ENCODE measurements at places on chromosomes 7 and 10.
A peak's percentile ranks its signal among the peaks of the same experiment; 100 is the strongest.

GRCh38 chr10:95761939-95762492, 6.1 kb downstream of the ENTPD1 start:
- peaks cover 57% of the 10 kb centered on the region for H3K4me1 ChIP-seq
- H3K4me3 ChIP-seq = peak overlapping the region; percentile 65
- no peak for DNase-seq

GRCh38 chr7:44325811-44326241, 432 bp upstream of the CAMK2B start:
- no peaks in the 10 kb centered on the region for H3K36me3 ChIP-seq
- DNase-seq = peak; percentile 38
- H3K4me3 ChIP-seq = peak overlapping the region; percentile 51
- H3K27ac ChIP-seq = no peak overlapping the region
- H3K27me3 ChIP-seq = peaks cover 50% of the 10 kb centered on the region

- H3K4me1 ChIP-seq = peaks cover 14% of the 10 kb centered on the region
- DNase-seq = no peak
- H3K36me3 ChIP-seq = no peaks in the 10 kb centered on the region
These were observed 578.9 kb downstream of the AUTS2 start for GRCh38 chr7:70177166-70177565.

- DNase-seq = peak; percentile 67
- peak overlapping the region; percentile 97 for H3K27ac ChIP-seq
- H3K4me3 ChIP-seq = peak overlapping the region; percentile 76
- peaks cover 35% of the 10 kb centered on the region for H3K36me3 ChIP-seq
- no peaks in the 10 kb centered on the region for H3K27me3 ChIP-seq
- H3K4me1 ChIP-seq = peaks cover 61% of the 10 kb centered on the region
These were observed 5.7 kb downstream of the ARPC1B start for GRCh38 chr7:99380032-99380822.

- no peaks in the 10 kb centered on the region for H3K36me3 ChIP-seq
- H3K27me3 ChIP-seq = no peaks in the 10 kb centered on the region
- DNase-seq = no peak
- H3K27ac ChIP-seq = no peak overlapping the region
- no peaks in the 10 kb centered on the region for H3K4me1 ChIP-seq
These were observed 555.4 kb downstream of the SH2D4B start for GRCh38 chr10:81093056-81093455.

- H3K4me1 ChIP-seq = no peaks in the 10 kb centered on the region
- H3K36me3 ChIP-seq = no peaks in the 10 kb centered on the region
- no peak for DNase-seq
- no peaks in the 10 kb centered on the region for H3K27me3 ChIP-seq
- H3K27ac ChIP-seq = no peak overlapping the region
These were observed 22.5 kb downstream of the TBC1D12 start for GRCh38 chr10:94424714-94425337.

GRCh38 chr7:966291-967069, 8.9 kb downstream of the COX19 start:
- H3K27ac ChIP-seq = no peak overlapping the region
- H3K4me1 ChIP-seq = peaks cover 25% of the 10 kb centered on the region
- H3K36me3 ChIP-seq = peaks cover 22% of the 10 kb centered on the region
- DNase-seq = no peak
- H3K4me3 ChIP-seq = no peak overlapping the region

GRCh38 chr7:131897790-131898165, 341.4 kb upstream of the PODXL start:
- peaks cover 10% of the 10 kb centered on the region for H3K4me1 ChIP-seq
- H3K27ac ChIP-seq = no peak overlapping the region

DNA sequence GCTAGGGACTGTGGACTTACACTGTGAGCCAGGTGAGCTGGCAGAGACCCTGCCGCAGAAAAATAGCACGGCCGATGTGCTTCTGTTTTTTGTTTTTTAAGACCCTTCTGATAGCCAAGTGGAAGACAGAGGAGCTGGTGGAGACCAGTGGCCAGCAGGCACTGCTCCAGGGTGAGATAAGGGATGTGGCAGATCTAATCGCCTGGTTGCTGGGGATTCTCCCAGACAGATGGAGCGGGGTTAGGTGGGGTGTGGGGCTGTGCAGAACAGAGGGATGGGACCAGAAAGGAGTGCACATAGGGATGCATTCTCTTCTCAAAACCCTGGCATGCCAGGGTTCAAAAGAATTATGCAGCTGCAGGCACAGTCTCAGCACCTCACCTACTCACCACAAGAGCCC, 82.2 kb downstream of the VOPP1 start:
- no peaks in the 10 kb centered on the region for H3K27me3 ChIP-seq
- DNase-seq = no peak
- peaks cover 13% of the 10 kb centered on the region for H3K36me3 ChIP-seq
- no peak overlapping the region for H3K4me3 ChIP-seq
- H3K4me1 ChIP-seq = peaks cover 21% of the 10 kb centered on the region

DNA sequence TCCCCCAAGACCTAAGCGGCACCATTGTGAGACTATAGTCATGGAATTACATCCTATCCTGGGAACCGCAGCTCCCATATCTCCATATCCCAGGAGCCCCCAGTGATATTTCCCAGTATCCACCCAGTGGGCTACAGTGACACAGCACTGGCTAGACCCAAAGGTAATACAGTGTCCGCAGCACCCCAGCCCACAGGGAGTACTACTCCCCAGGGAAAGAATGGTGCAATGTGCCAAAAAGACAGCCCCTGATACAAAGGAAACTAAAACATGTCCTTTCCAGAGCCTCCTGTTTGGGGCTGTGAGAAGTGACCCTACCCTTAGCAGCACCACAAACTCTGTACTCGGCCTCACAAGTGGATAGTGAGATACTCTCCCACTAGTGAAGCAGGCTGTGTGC, 4.5 kb upstream of the IFIT2 start:
- no peak overlapping the region for H3K27ac ChIP-seq
- H3K4me1 ChIP-seq = peaks cover 43% of the 10 kb centered on the region
- H3K27me3 ChIP-seq = peaks cover 15% of the 10 kb centered on the region
- H3K36me3 ChIP-seq = peaks cover 26% of the 10 kb centered on the region
- H3K4me3 ChIP-seq = no peak overlapping the region

GRCh38 chr10:13893926-13894325, 307.2 kb downstream of the PRPF18 start:
- H3K4me3 ChIP-seq = no peak overlapping the region
- peaks cover 2% of the 10 kb centered on the region for H3K4me1 ChIP-seq
- H3K36me3 ChIP-seq = no peaks in the 10 kb centered on the region
- H3K27me3 ChIP-seq = peaks cover 59% of the 10 kb centered on the region
- DNase-seq = no peak
- H3K27ac ChIP-seq = no peak overlapping the region

- H3K36me3 ChIP-seq = peaks cover 11% of the 10 kb centered on the region
- H3K27ac ChIP-seq = no peak overlapping the region
- no peaks in the 10 kb centered on the region for H3K27me3 ChIP-seq
- no peak overlapping the region for H3K4me3 ChIP-seq
- DNase-seq = no peak
- H3K4me1 ChIP-seq = peaks cover 4% of the 10 kb centered on the region
These were observed 69.3 kb downstream of the HIPK2 start for GRCh38 chr7:139708541-139708940.

DNA sequence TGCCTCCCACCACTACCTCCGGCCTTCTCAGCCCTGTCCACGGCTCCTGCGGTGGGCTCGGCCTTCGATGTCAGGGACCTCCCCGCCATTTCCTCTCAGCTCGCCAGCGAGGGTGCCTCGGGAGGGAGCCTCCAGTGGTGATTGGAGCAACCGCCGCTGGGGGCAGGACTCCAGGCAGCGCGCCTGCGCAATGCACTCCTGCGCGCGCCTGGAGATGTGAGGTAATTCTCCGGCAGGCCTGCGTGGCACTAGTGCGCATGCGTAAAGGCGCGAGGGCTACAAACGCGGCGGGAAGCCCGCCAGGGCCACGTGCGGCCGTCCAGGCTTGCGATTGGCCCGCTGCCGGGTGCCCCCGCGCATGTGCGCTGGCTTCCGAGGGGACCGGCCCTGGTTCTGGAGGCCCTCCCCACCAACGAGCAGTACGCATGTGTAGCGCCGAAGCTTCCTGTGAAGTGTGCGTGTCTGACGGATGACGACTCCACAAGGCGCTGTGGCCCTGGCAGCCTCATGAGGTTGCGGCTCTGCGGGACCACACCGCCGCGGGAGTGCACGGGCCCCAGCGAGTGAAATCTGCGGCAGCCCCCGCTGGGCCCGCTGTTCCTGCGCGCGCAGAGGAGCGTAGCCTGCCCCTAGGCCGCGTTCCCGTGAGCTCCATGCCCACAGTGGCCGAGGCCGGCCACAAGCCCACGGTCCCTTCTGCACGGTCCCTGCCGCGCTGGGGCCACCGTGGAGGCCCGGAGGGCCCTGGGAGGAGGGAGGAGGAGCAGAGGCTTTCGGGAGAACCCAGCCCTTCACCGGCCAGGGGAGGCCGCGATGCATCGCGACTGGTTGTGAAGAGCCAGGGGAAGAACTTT, at the start of gene SYCE1:
SYCE1 (minus strand) TSS at position 143 of the 854 bp plus-strand sequence; CDS start at position 89, 54 bp downstream.
- H3K4me1 ChIP-seq = no peaks in the 10 kb centered on the region
- H3K27ac ChIP-seq = peak within 1 kb of the TSS; percentile 43
- peaks cover 16% of the 10 kb centered on the region for H3K27me3 ChIP-seq
- no peaks in the 10 kb centered on the region for H3K36me3 ChIP-seq
- peak; percentile 46 for DNase-seq
- peak within 1 kb of the TSS; percentile 41 for H3K4me3 ChIP-seq

GRCh38 chr7:97014145-97014750, 8.9 kb downstream of the DLX6 start:
- no peak for DNase-seq
- no peaks in the 10 kb centered on the region for H3K4me1 ChIP-seq
- H3K4me3 ChIP-seq = no peak overlapping the region
- no peak overlapping the region for H3K27ac ChIP-seq
- peaks cover 95% of the 10 kb centered on the region for H3K27me3 ChIP-seq

GRCh38 chr10:129440247-129440646, 26.8 kb upstream of the MGMT start:
- H3K36me3 ChIP-seq = no peaks in the 10 kb centered on the region
- H3K4me3 ChIP-seq = no peak overlapping the region
- H3K27me3 ChIP-seq = peaks cover 9% of the 10 kb centered on the region
- DNase-seq = no peak
- H3K4me1 ChIP-seq = no peaks in the 10 kb centered on the region

DNA sequence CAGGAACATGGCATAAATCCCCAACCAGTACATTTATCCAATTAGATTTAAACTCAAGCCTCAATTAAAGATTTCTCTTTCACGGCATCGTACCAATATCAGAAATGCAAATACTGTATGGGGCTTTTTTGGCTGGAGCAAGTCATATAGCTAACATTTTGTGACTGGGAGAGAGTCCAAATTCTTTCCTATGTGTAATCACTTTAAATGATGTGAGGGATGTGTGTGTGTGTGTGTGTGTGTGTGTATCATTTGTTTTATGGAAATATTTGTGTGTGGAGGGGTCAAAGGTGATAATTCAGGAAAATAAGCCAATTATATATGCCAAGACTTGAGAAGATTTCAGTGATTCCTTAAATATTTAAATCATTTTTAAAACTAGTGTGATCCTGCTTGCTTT, 196.6 kb downstream of the TRIL start:
- DNase-seq = no peak
- no peak overlapping the region for H3K27ac ChIP-seq
- H3K36me3 ChIP-seq = no peaks in the 10 kb centered on the region
- H3K4me1 ChIP-seq = no peaks in the 10 kb centered on the region

DNA sequence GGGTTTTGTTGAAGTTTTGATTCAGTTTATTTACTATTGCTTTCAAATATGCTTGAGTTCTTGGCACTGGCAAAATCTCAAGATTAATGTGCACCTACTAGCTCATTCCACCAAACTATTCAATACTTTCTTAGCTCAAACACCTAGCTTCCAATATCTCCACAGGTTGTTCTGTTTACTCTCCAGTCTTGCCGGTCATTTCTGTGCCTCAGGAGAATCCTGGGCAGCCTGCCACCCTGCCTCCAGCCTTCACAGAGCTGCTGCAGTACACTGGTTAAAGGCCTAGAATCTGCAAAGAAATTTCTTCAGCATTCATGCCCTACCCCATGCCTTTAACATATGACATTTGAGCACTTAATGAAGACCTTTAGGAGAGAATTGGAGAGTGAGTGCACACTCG, 4.0 kb upstream of the TMEM106B start:
- no peaks in the 10 kb centered on the region for H3K36me3 ChIP-seq
- H3K4me1 ChIP-seq = peaks cover 14% of the 10 kb centered on the region
- no peak overlapping the region for H3K4me3 ChIP-seq
- H3K27ac ChIP-seq = no peak overlapping the region

GRCh38 chr7:21103426-21104123, 316.9 kb upstream of the SP8 start:
- H3K4me3 ChIP-seq = no peak overlapping the region
- no peaks in the 10 kb centered on the region for H3K4me1 ChIP-seq
- H3K27me3 ChIP-seq = no peaks in the 10 kb centered on the region
- H3K36me3 ChIP-seq = no peaks in the 10 kb centered on the region
- no peak overlapping the region for H3K27ac ChIP-seq
- DNase-seq = no peak

- no peak overlapping the region for H3K4me3 ChIP-seq
- no peak for DNase-seq
- H3K27ac ChIP-seq = no peak overlapping the region
- H3K4me1 ChIP-seq = peaks cover 18% of the 10 kb centered on the region
These were observed 141.9 kb downstream of the TCF7L2 start for GRCh38 chr10:113091920-113092319.

- no peaks in the 10 kb centered on the region for H3K27me3 ChIP-seq
- no peak for DNase-seq
- no peak overlapping the region for H3K4me3 ChIP-seq
- no peak overlapping the region for H3K27ac ChIP-seq
- H3K36me3 ChIP-seq = no peaks in the 10 kb centered on the region
These were observed 210.3 kb downstream of the GPAM start for GRCh38 chr10:111973306-111973705.

- DNase-seq = peak; percentile 59
- H3K36me3 ChIP-seq = peaks cover 13% of the 10 kb centered on the region
- H3K4me1 ChIP-seq = peaks cover 22% of the 10 kb centered on the region
- H3K4me3 ChIP-seq = no peak overlapping the region
- H3K27ac ChIP-seq = peak overlapping the region; percentile 60
- peaks cover 9% of the 10 kb centered on the region for H3K27me3 ChIP-seq
These were observed 6.1 kb upstream of the NCAPG2 start for GRCh38 chr7:158710651-158711102.

GRCh38 chr7:69898189-69898588, 299.9 kb downstream of the AUTS2 start:
- H3K36me3 ChIP-seq = no peaks in the 10 kb centered on the region
- H3K27ac ChIP-seq = no peak overlapping the region
- DNase-seq = no peak

GRCh38 chr7:26005683-26006410, 146.2 kb upstream of the NFE2L3 start:
- no peak for DNase-seq
- H3K27ac ChIP-seq = no peak overlapping the region
- peaks cover 20% of the 10 kb centered on the region for H3K27me3 ChIP-seq
- no peak overlapping the region for H3K4me3 ChIP-seq
- no peaks in the 10 kb centered on the region for H3K4me1 ChIP-seq
- H3K36me3 ChIP-seq = no peaks in the 10 kb centered on the region

- H3K36me3 ChIP-seq = no peaks in the 10 kb centered on the region
- H3K4me1 ChIP-seq = no peaks in the 10 kb centered on the region
- no peak overlapping the region for H3K4me3 ChIP-seq
- DNase-seq = no peak
These were observed 572.4 kb upstream of the MGMT start for GRCh38 chr10:128894641-128895040.

GRCh38 chr7:129670656-129671055, 59.1 kb downstream of the NRF1 start:
- H3K27ac ChIP-seq = no peak overlapping the region
- no peaks in the 10 kb centered on the region for H3K27me3 ChIP-seq
- DNase-seq = no peak
- H3K4me3 ChIP-seq = no peak overlapping the region
- H3K4me1 ChIP-seq = no peaks in the 10 kb centered on the region

- no peak for DNase-seq
- H3K4me1 ChIP-seq = no peaks in the 10 kb centered on the region
- H3K27ac ChIP-seq = no peak overlapping the region
- H3K27me3 ChIP-seq = peaks cover 12% of the 10 kb centered on the region
- no peak overlapping the region for H3K4me3 ChIP-seq
These were observed 32.9 kb downstream of the CSTF2T start for GRCh38 chr10:51666456-51666855.

Measured in activated CD8-positive, alpha-beta memory T cell treated with anti-CD3 and anti-CD28 coated beads, Interleukin-2, amount 10 ng/mL, durations not matched to agents 7 days and 5 days (primary cell).